Central memory CD8-positive, alpha-beta T cell (primary cell): ENCODE measurements at places on chromosomes 16 and 17.

DNA sequence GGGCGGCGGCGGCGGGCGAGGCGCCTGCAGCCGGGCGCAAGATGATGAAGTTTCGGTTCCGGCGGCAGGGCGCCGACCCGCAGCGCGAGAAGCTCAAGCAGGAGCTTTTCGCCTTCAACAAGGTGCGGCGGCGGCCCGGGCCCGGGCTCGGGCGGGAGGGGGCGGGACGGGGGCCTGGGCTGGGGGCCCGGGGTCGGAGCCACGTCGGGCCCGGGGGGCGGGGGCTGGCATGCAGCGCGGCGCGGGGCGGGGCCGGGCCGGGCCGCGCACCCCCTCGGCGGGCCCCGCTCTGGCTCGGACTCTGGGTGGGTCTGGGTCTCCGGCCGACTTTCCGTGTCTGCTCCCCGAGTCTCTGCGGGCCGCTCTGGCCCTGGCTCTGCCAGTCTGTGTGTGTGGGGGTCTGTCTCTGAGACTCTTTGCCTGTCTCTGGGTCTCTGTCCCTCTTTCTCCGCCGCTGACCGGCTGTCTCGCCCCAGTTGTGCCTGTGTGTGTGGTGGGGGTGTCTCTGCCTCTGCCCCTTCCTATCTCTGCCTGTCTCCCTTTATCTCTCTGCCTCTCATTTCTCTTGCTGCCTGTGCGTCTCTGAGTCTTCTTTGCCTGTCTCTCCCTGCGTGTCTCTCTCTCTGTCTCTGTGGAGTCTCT, 328 bp downstream of the LLGL1 start:
- no peaks in the 10 kb centered on the region for H3K27me3 ChIP-seq

DNA sequence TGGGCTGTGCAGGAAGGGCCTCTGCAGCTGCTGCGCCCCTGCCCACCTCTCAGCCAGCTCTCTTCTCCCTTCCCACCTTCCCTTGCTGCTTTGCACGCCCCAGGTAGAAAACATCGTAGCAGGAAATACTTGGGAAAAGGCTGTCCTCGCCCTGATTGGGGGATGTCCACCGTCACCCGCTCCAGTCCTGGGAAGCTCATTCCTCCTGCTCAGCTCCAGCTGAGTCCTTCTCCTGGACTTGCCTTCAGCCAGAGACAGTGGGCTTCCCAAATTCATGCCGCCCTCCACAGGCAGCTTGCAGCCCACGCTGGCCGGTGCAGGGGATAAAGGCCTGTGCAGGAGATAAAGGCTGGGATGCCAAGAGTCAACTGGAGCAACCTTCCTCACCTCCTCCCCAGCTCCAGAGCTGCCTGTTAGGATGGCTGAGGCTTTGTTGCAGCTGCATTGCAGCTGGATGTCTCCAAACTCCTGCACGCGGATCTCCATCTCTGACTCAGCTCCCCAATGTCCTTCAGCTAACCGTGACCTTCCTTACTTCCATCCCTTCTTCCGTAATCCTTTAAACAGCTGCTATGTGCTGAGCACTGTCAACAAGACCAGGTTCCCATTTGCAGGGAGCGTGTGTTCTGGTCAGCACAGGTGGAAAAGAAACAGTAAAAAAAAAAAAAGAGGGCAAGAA, 402.0 kb upstream of the TNRC6C start:
- no peaks in the 10 kb centered on the region for H3K36me3 ChIP-seq
- peaks cover 46% of the 10 kb centered on the region for H3K27me3 ChIP-seq
- no peak for DNase-seq
- no peak overlapping the region for H3K4me3 ChIP-seq

- H3K36me3 ChIP-seq: no peaks in the 10 kb centered on the region
- H3K4me3 ChIP-seq: no peak overlapping the region
- DNase-seq: no peak
- H3K27me3 ChIP-seq: no peaks in the 10 kb centered on the region
Measured at GRCh38 chr17:69820876-69821473, 254.1 kb upstream of the KCNJ16 start.

- H3K36me3 ChIP-seq: peaks cover 3% of the 10 kb centered on the region
- no peak overlapping the region for H3K27ac ChIP-seq
- peaks cover 5% of the 10 kb centered on the region for H3K4me1 ChIP-seq
- no peaks in the 10 kb centered on the region for H3K27me3 ChIP-seq
Measured at GRCh38 chr17:72711521-72712310, 380.8 kb downstream of the SLC39A11 start.

DNA sequence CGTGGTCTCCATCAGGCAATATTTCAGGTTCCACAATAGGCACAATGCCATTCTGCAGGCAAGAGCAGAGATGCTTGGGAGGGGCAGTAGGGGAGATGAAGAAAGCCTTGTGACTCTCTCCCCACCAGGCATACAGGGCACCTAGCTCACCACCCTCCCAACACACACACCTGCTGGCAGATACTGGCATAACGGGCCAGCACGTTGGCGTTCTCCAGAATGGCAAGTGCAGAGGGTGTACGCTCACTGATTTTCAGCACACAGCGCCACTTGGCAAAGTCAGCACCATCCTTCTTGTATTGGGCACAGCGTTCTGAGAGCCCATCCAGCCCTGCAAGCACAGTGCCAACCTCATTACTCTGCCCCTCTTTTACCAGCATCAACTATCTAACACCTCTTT, 2.2 kb downstream of the ALDOC start:
- H3K4me1 ChIP-seq: peaks cover 43% of the 10 kb centered on the region
- H3K4me3 ChIP-seq: no peak overlapping the region
- no peak for DNase-seq

GRCh38 chr17:42518046-42518754, 17.8 kb upstream of the NAGLU start:
- no peak overlapping the region for H3K4me3 ChIP-seq
- DNase-seq: no peak
- H3K27ac ChIP-seq: no peak overlapping the region
- no peaks in the 10 kb centered on the region for H3K36me3 ChIP-seq

- H3K27ac ChIP-seq: peak overlapping the region; percentile 41
- H3K27me3 ChIP-seq: no peaks in the 10 kb centered on the region
- peaks cover 25% of the 10 kb centered on the region for H3K4me1 ChIP-seq
- DNase-seq: no peak
- H3K36me3 ChIP-seq: no peaks in the 10 kb centered on the region
Measured at GRCh38 chr17:41133880-41134735, 6.2 kb downstream of the KRTAP4-6 start.
